ENCODE measurements at places on chromosomes 2 and 18.

DNA sequence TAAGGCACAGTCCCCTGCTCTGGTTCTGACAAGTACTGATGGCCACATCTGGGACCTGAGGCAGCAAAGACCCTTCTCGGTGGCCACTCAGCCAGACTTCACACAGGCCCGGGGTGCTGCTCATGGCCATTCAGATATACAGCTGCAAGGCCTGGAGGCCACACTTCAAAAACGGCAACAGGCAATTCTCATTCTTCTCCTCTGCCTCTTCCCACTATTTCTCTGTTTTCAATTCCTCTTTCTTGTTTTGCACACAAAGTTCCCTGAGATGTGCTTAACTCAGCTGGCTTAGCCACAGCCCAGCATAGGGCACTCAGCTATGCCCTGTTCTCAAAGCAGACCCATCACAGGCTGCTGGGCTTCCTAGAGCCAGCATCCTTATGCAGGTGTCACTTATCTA lies 29.9 kb downstream of the PTPN18 start:
- no peak for DNase-seq

DNA sequence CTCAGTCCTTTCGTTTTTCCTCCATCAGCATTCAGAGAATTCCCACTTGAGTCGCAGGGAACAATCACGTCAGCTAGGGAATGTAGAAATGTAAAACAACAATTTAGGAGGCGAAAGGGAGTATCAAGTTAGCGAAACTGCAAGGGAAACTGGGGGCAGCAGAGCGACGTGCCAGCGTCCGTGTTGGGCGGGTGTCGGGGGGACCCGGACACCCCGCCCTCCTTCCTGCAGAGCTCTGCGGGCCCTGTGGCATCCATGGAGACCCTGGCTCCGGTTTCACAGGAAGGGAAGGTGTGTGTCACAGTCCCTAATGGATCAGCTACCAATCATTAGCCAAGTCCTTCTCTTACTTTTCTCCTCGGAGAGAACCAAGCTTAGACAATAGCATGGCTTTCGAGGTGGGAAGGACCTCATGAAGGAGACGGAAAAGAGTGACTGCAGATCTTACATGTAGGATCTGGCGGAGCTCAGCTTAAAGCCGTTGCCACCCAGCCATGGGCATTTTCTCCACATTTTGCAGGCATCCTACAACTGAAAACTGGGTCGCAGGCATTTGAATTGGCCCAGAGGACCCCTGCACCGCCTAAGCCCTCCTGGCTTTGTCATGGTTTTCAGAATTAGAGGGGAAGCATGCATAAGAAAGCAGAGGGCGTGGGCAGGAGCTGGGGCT lies 33.7 kb downstream of the SOX11 start:
- no peak for DNase-seq

DNA sequence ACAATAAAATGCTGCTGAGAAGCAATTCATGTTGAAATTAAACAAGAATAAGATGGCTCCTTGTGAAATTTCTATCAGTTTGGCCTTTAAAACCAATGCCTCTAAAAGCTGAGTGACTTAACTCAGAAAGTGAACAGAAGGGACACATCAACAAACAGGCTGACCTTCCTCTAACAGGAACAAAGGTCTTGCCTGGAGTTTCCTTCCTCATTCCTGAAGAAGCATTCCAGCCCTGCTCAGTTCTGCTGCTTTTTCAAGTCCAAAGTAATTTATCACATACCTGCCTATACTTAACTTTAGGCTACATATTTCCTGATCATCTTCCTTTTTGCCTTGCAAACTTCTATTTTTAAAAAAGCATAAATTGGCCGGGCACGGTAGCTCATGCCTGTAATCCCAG lies 14.1 kb downstream of the PTRHD1 start:
- DNase-seq = no peak

DNA sequence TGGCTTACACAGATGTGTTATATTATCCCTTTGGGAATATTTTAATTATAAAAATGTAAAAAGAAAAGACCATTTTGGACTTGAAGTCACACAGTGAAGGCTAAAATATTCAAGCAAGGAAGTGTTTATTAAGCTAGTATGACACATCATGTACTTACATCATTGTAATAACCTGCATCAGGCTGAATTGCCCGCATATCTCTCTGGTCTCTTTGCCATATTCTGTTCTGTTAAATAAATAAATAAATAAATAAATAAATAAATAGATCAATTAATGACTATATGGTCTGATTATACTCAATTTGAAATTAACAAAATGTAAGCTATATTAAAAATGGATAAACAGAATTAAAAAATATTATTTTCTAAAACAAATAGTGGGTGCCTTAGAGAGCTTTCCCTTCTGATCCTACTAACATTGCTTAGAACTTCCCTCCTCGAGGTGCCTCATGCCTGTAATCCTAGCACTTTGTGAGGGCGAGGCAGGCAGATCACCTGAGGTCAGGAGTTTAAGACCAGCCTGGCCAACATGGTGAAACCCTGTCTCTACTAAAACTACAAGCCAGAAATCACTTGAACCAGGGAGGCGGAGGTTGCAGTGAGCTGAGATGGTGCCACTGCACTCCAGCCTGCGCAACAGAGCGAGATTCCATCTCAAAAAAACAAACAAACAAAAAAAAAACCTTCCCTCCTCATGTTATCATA lies 42.0 kb downstream of the WDR33 start:
- peak; percentile 31 for DNase-seq

GRCh38 chr2:219002395-219003266 lies 9.4 kb upstream of the CRYBA2 start:
- peak; percentile 91 for DNase-seq

DNA sequence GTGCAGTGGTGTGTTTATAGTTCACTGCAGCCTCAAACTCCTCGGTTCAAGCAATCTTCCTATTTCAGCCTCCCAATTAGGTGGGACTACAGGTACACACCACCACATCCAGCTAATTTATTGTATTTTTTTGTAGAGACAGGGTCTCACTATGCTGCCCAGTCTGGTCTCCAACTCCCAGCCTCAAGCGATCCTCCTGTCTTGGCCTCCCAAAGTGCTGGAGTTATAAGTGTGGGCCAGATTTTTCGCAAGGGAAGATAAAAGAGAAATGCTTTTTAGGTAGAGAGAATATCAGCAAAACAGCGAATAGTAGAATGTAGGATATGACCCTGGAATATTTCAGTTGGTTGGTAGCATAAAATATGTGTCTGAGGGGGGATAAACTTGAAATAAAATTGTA lies 4.3 kb downstream of the DDX1 start:
- no peak for DNase-seq

DNA sequence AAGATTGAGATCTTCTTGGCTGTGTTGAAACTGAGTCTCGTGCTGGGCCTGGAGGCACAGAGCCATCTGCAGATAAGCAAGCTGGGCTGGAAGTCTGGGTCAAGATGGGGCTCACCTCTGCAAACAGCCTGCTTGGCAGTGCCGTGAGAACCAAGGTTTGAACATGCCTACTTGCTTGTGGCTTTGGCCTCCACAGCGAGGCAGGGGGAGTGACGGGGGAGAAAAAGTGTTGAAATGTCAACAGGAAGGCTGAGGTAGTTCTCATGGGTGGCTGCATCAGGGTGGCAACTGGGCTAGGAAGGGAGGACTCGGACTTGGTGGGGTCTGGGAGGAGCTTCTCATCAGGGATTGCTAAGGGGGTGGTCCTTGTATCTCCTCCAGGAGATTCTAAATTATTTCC lies 99.7 kb downstream of the THNSL2 start:
- DNase-seq = no peak

GRCh38 chr18:73614812-73615211 lies 532.8 kb downstream of the FBXO15 start:
- no peak for DNase-seq

DNA sequence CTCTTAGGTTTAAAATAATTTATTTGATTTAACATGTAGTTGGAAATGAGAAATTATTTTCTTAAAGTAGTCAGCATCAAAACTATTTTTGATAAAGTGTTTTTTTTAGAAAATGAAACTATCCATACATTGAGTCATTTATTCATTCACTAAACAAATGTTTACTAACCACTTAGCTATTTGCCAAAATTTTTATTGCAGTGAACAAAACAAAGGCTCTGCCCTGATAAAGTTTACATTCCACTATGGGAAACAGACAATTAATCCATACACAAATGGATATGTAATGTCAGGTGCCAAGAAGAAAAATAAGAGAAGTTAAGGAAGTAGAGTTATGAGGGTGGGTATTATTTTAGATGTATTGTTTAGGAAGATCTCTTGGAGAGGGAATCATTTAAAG lies 19.1 kb upstream of the CCDC178 start:
- no peak for DNase-seq

DNA sequence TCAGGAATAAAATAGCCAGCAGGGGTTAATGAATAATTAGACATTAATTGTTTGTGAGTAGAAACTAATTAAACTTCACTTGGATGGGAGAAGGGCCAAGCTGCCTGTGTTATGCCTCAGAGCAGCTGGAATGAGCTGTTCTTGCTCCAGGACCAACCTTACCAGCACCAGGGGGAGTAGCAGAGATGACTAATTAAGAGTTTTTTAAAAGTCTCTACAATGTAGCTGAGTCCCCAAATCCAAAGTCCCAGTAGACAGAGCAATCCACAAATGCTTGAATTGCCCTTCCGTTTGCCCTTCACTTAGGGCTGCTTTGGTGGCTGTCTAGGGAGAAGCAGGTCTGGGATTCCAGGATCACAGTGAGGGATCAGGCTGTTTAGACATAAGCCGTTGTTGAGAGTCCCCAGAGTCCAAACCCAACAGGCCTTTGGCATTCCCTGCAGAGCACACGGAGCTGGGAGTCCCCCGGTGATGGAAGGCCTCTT lies 59.4 kb downstream of the RHOB start:
- DNase-seq = no peak

GRCh38 chr2:172931256-172931894 lies 144.3 kb upstream of the MAP3K20 start:
- peak; percentile 75 for DNase-seq

DNA sequence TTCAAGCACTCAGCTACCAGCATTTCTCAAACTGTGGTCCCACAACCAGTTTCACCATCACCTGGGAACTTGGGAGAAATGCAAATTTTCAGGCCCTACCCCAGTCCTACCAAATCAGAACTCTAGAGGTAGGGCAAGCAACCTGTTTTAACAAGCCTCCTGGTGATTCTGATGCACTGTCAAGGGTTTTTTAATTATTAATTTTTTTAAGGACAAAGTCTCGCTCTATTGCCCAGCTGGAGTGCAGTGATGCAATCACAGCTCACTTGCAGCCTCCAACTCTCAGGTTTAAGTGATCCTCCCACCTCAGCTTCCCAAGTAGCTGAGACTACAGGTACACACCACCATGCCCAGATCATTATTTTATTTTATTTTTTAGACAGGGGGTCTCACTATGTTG lies 7.8 kb downstream of the ACMSD start:
- no peak for DNase-seq

GRCh38 chr2:70926042-70926441 lies 9.7 kb upstream of the ATP6V1B1 start:
- no peak for DNase-seq

- DNase-seq = peak; percentile 14
Observed at GRCh38 chr2:62074233-62074632, 121.7 kb upstream of the B3GNT2 start.

GRCh38 chr2:193963472-193964119 lies 1693.4 kb upstream of the SLC39A10 start:
- DNase-seq = peak; percentile 68

- no peak for DNase-seq
Observed at GRCh38 chr2:11406267-11406957, 59.5 kb downstream of the E2F6 start.

DNA sequence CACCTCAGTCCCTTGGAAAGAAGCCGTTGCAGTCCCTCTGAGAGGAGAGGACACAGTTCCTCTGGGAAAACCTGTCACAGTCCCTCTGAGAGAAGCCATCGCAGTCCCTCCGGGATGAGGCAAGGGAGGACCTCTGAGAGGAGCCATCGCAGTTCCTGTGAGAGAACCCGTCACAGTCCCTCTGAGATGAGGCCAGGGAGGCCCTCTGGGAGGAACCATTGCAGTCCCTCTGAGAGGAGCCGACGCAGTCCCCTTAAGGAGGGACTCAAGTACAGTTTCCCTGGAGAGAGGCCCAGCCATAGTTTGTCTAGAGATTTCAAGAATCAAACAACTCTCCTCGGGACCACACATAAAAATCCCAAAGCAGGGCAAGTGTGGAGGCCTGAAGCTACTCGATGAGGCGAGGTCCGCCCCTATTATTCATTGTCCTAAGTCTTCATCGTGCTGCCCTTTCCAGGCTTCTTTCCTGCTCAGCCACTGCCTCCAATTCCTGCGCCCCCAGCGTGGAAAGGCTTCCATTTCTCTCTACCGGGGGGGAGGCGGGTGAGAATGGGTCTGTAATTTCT lies 630 bp upstream of the ZNF512 start:
- DNase-seq = no peak

- no peak for DNase-seq
Observed at GRCh38 chr2:110858993-110859701, 126.8 kb downstream of the ACOXL start.

- peak; percentile 62 for DNase-seq
Observed at GRCh38 chr2:218400167-218400929, 680 bp downstream of the CTDSP1 start.

DNA sequence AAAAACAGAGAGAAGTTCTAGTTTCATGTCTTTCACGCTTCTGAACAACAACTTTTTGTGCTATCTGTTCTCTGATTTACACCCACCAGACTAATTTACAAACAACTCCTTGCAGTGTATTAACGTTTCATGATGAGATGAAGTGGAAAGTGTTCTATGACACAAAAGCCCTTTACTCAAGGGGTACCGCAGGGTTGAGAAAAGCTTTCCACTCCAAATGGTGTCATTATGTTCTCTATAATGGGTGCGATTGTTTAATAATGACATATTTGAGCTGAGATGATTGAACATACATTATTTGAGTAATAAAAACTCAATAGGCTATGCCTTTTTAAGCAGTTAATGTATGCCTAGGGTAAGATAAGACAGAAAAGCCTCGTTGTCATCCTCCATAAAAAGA lies 76.3 kb downstream of the ACTR3 start:
- no peak for DNase-seq

GRCh38 chr18:21183670-21184069 lies 58.4 kb upstream of the GREB1L start:
- DNase-seq = no peak

DNA sequence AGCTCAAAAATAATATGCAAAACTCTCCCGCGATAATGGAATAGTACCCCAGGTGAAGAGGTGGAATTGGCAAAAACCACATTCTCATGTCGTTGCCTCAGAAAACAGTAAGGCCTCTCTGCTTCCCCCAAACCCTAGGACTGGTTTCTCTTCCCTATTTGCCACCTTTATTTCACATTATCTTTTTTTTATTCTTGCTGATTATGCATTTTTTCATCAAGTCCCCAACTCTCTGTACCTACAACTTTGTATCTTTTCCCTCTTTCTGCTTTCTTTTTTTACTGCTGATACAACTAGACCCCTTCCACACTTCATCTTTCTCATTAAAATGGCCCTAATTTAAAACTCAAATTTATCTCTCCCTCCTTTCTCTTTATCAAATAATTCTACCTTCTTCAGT lies 1472.2 kb downstream of the SUCLG1 start:
- DNase-seq = no peak

DNA sequence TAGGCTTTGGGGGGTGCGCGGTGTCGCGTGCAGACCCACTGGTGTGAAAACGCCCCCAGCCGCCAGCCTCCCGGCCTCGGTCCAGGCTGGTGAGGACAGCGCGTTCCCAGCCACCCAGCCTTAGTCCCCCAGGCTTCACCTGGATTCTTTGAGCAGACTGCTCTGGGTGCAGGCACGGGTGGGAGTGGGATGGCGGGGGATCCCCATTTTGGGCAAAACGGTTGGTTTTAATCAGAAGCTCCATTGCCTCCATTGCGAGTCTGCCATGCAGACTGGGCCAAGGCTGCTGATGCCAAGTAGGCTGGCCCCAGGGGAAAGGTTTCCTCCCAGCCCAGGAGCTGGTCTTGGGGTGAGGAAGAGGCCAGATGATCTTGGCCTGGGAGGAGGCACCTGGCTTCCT lies 445 bp downstream of the MLPH start:
- no peak for DNase-seq

All from NCI-H82 (cell line).